IMR-90 (cell line): ENCODE measurements at places on chromosomes 12 and 14. TPM values are rescaled to one million over a fixed set of nuclear protein-coding genes. Genes with fewer than 3 reads are reported as not detected.
A peak's percentile ranks its signal among the peaks of the same experiment; 100 is the strongest.

- no peak for DNase-seq
Observed at GRCh38 chr14:74444866-74445265, 18.9 kb upstream of the SYNDIG1L start.

- no peak for DNase-seq
Observed at GRCh38 chr12:130433834-130434233, 96.1 kb downstream of the PIWIL1 start.

DNA sequence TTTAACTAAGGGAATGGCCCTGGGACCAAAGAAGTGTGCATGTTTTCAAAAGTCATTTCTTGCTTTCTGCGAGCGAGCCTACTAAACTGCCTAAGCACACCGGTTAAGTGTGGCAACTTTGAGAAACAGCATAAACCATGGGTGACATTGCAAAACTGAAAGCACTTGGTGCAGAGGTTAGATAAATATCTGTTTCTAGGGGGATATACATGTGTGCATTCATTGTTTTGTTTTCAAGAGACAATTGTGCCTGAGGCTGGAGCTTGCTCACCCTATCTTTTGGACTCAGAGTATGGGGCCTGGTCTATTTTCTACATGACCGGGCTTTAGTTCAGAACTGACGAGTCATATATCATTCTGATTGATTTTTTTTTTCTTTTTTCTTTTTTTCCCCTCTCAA is 923.4 kb downstream of the NRXN3 start:
- no peak for DNase-seq

DNA sequence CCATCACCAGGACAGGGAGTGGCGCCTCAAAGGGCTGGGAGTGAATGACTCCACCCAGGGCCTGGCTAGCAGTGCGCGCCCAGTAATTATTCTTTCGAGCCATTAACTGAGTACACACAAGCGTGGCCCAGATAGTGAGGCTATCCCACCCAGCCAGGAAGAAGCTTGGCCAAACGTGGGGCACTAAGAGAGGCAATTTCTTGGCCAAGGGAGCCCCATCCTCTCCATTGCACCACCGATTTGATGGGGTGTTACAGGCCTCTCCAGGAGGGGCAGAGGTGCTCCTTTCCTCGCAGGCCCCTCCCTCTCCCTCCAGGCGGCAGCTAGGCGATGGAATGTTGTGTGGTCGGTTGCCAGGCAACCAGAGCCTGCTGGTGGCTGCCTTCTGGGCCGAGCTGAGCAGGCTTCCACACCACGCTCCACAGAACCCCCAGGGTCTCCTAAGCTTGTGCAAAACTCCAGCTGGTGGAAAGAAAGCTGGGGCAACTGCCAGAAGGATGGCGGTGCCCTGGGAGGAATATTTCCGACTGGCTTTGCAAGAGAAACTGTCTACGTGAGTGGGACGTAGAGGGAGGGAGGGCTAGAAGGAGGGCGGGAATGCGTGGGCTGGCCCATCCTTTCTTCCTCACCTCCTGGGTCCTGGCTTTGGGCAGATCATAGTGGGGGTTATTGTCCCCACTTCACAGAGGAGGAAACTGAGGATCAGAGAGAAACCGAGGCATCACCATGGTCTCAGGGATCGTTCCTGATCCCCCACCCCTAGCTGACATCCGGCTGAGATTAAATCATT is at the start of gene CFAP73:
Gene CFAP73, plus strand, starts transcription at position 364 of the 790 bp plus-strand sequence. Its CDS starts 134 bp downstream, at position 498.
- peak; percentile 75 for DNase-seq

DNA sequence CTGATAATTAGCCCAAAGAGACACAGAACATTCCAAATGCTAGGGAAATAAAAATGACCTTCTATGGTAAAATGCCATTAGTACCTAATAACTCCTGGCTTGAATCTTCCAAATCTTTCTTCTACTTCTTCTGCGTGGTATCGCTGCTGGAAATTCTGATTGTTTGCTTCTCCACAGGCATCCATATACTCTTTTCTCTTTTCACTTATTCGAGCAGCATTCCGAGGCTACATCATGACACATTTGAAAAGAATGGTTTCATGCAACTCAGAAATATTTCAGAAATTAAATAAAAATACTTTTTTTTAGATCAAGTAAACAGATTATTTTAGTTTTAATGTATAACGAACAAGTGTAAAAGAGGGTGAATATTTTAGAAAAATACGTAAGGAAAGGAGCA is 18.9 kb downstream of the ZCCHC8 start:
- DNase-seq = peak; percentile 27

The LTBP2 gene
- total RNA-seq = 23.8 and 26.7 TPM in 2 replicates

DNA sequence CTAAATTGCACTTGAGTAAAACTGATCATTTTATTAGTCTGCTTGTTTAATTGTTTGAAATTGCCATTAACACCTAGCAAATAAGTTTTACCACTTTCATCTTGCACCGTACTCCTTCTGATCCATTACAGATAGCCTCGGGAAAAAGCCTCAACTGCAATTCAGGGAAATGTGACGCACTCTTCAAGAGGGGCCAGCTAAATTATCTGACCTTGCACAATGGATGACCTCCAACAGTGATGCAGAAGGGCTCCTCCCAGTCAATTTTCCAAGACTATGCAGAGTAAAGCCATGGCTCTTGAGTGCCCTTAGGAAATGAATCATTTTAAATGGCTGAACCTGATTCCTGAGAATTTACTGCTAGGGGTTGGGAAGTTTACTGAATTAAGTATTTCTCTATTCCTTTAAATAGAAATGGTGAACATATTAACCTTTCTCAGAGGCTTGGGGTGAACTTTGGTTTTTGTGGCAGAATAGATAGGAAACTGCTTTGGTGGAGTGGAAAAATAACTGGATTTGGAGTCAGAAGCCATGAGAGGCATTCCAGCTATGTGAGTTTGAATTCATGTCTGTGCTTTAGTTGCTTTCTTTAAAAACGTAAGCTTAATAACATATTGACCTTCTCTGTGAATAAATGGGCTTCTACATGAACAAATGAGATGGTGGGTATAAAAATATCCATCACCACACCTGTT is 64.8 kb upstream of the OVCH1 start:
- DNase-seq = peak; percentile 76

The LTBR gene
- 19.7 and 24.7 TPM in 2 replicates for total RNA-seq

The KRT86 gene
- not detected in 2 replicates for total RNA-seq
